Large intestine (tissue), 12 donors: ENCODE measurements at places on chromosomes 12 and 14.
A peak's percentile ranks its signal among the peaks of the same experiment; 100 is the strongest.

DNA sequence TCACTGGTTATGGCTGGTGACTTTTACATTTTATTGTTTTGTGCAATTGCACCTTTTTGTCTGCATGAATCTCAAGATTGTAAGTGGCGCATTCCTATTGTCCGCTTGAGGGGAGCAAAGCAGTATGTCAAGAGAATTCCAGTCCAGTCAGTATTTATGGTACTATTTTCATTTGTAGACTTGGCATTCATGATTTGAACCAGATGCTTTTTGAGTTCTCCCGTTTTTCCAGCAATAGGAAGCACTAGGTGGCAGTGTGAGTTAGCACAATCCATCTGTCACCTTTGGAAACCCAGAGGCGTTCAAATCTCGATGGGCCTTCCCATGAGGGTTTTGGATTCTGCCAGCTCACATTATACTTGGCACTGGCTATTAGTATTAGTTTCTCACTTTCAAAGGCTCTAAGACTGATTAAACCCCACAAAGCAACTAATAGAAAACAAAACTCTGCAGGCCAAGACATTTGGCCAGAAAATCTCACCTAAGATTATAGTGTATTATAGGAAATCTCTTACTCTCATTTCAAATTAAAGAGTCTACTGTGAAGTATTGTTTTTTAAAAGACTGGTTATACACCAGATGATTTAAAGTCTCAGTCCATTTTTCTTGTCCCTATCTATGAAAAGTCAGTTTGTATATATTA, 2.2 kb downstream of the DACT1 start:
- DNase-seq, result peak; percentile 31

GRCh38 chr12:1517007-1517406, 77.4 kb downstream of the FBXL14 start:
- no peak for DNase-seq

GRCh38 chr12:66279123-66279712, 23.1 kb upstream of the HELB start:
- DNase-seq, result no peak

DNA sequence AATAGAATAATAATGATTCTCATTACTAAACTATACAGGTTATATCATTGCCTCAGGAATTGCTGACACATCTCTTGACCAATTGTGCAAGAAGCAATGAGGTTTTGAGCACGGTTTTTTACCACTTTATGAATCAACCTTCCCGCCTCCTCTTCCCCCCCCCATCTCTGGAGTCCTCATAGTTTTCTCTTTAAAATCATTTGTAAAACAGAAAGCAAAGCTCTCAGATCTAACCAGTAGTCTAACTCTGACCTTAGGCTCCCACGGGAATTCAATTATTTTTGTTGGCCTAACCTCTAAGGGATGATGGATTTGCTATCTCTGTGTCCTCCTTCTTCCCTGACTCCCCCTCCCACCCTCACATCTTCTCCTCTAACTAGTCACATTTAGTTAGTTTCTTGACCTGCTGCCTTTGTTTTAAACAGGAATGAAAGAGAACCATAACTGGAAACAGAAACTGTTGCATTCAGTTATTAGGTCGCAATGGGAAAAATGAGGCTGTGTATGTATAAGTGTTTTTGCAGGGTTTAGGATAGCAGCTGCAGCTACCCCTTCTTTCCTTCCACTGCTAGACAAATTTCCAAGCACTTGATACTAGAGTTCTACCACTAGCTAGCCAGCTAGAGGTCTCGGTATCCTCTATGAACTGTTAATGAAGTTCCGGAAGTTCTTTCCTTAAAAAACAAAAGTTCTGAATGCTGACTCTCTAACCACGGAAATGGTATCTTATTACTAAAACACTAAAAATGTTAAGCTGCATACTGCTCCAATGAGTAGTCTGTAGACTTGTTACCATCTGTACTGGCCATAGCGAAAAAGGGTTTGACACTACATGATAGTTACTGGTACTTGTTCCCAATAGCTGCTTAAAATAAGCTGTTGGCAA, 65.4 kb downstream of the TAOK3 start:
- peak; percentile 9 for DNase-seq

GRCh38 chr12:50070314-50071060, 13.1 kb downstream of the ASIC1 start:
- DNase-seq, result peak; percentile 77

GRCh38 chr14:74865156-74865555, 10.8 kb downstream of the PROX2 start:
- no peak for DNase-seq
